ENCODE measurements at places on chromosomes 1 and 21.

GRCh38 chr1:46519209-46519608 is 29.6 kb downstream of the DMBX1 start:
- DNase-seq, result no peak

DNA sequence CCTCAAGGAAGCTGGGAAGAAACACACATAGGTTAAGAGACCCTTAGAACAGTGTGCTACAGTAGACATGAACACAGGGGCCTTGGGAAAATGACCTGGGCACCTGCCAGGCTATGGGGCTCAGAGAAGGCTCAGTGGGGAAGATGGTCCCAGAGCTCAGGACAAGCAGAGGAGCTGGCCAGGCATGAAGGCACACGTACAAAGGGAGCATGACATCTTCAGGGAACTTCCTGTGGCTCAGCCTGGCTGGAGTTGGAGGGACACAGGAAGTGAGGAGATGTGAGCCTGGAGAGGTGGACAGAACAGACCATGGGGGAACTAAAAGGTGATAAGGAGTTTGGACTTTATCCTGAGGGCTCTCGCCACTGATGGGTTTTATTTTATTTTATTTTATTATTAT is 3.8 kb upstream of the SLC50A1 start:
- no peak for DNase-seq

- DNase-seq, result no peak
Observed at GRCh38 chr1:218466341-218467010, 121.3 kb downstream of the TGFB2 start.

- DNase-seq, result no peak
Observed at GRCh38 chr1:212007886-212008285, 27.5 kb downstream of the INTS7 start.

DNA sequence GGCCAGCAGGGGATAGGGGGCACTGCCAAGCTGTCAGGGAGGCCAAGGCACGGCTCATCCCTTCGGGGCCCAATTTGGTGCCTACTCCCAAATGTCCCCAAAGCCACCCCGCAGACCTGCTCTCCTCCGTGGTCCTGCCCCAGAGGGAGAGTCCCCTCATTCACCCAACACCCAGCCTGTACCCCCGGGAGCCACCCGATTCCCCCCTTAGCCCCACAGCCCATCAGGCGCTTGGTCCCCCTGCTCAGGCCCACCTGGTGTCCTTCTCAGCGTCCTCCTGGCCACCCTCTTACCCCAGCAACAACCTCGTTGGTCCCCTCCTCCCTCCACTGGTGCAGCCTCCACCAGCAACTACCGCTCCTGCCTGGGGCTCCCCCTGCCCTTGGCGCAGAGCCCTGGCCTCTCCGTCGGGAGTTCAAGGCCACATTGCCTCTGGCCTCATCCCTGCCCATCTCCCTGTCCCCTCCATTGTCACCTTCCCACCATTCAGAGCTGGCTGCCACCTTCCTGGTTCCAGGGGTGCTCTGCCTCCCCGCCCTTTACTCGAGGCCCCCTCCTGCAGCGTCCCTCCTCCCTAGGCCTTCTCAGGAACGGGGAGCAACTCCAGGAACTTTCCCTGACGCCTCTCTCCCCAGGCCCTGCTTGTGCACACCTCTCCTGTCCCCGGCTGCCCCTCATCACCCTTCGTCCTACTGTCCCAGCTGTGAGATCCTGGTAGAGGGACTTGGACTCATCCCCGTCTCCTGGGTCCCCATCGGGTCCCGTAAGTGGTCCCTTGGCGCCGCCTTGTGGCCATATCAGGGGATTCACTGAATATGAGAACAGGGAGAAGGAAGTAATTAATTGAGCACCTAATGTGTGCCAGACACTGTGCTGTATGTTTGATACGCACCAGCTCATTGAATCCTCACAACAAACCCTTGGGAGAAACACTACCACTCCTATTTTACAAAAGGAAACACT is 73.9 kb downstream of the RAP1GAP start:
- no peak for DNase-seq

DNA sequence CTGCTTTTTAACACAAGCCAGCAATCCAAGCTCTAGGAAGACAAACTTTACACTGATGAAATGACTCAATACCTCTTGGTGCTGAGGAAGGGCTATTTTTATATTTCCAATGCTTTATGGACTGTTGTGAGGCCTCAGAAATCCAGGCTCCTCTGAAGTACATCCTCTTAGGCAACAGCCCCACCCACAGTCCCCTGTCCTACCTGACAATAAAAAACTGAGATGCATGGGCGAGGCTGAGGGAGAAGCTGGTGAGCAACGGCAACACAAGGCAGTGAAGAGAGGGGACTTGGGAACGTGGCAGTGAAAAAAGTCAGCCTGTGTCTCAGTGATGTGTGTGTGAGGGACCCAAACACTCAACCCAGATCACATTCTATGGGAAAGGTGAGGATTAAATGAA is 10.1 kb upstream of the CPT2 start:
- DNase-seq, result no peak

DNA sequence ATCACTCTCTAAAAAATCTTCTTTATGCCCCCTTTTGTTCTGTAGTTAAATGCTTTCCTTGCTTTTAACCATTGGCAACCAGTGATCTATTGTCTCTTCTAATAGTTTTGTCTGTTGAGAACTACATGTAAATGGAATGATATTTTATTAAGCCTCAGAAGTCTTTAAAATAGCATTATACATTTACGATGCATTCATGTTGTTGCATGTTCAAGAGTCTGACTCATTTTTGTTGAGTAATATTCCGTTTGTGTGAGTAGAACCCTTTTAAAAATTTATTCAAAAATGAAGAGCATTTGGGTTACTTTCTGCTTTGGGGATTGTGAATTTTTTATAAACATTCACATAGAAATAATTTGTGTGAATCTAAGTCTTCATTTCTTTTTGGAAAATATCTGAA is 1352.9 kb downstream of the NCAM2 start:
- no peak for DNase-seq

DNA sequence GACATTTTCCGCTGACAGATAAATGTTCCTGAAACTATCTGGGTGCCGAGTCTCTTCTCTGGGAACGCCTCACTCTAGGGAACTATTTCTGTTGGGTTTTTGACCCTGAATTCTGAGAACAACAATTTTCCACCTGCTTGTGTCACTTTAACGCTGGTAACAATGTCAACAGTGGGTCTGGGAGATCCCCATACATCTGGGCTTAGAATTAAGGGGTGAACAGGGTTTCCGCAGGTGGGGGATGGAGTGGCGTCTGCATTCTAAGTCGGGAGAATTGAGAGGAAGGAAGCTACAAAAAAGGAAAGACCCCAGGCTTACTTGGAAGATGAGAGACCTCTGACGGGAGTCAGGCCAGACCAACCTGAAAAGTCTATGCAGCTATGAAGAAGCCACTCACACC is 8.7 kb downstream of the CD247 start:
- DNase-seq, result no peak

GRCh38 chr1:224696891-224697765 is 81.0 kb downstream of the CNIH3 start:
- no peak for DNase-seq

DNA sequence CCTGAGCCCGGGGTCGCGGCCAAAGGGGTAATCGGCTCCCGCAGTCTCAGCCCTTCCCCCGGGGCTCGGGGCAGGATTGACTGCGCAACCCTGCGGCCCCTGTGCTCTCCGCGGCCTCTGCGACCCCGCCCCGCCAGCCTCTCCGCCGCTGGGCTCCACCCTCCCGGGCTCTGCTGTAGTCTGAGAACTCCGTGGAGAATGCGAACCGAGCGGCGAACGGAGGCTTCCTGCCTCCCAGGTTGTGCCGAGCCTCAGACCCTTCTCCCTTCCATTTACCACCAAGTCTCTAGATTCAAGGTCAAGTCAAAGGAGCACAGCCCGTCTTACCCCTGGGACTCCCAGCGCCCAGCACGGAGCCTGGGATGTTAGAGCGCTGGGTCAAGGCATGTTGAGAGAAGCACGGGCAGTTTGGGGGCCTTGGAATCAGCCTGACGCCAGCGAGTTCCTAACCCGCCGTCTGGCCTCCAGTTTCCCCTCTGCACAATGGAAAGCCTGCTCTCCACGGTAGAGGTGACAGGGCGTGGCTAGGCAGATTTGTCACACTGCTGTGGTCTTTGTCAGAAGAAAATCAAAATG is 3.0 kb downstream of the ATP2B4 start:
- no peak for DNase-seq

DNA sequence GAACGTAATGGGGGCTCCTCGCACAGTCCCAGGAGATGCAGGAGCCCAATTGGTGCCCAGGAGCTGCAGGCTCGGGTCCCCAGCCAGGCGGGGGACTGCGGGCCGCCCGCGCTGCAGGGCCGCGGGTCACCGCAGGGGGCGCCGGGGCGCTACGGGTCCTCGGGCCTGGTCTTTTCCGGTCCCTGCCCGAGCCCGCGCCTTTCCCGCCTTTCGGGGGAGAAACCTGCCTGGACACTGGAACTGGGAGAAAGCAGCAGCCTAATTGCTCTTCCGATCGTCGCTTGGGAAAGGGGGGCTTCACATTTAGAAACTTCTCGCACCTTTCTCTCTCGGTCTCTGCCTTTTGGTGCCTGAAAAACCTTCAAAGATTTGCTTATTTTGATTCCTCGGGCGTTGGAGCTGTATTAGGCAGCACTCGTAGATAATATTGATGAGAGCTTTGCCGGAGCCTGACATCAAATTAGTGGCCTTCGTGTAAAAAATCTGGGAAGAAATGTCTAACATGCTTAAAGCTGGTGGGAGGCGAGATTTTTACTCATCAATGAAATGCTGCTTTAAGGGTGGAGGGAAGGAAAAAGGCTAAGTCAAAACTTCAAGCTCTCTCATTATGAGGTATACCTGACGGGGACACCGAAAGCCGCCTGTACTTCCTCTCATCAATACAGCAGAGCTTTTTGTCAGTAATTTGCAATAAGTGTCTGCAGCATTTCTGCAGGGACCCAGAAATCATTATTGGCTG is 12.6 kb upstream of the BARHL2 start:
- DNase-seq, result no peak

DNA sequence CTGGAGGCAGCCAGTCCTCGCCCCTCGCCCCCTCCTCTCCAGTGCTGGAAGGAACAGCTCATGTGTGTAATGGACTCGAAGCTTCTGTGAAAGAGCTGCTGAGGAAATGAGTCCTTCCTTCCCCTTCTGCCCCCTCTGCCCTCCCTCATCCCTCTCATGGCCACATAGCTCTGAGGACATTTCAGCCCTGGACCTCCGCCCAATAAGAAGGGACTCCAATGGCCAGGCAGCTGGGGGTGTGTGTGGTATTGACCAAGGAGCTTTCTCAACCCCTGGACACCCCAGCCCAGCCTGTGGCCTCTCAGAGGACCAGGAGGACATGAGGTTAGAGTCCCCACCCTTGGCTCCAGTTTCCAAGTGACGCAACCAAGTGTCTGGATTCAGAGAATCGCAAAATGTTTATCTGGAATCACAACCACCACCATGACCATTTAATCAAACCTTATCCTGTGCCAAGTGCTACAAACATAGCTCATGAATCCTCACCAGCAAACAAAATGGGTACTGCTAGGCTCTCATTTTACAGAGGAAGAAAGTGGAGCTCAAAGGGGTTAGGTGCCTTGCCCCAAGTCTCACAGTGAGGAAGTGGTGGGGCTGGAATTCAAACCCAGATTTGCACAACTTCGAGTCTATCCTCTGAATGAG is 47.8 kb upstream of the ECE1 start:
- no peak for DNase-seq

DNA sequence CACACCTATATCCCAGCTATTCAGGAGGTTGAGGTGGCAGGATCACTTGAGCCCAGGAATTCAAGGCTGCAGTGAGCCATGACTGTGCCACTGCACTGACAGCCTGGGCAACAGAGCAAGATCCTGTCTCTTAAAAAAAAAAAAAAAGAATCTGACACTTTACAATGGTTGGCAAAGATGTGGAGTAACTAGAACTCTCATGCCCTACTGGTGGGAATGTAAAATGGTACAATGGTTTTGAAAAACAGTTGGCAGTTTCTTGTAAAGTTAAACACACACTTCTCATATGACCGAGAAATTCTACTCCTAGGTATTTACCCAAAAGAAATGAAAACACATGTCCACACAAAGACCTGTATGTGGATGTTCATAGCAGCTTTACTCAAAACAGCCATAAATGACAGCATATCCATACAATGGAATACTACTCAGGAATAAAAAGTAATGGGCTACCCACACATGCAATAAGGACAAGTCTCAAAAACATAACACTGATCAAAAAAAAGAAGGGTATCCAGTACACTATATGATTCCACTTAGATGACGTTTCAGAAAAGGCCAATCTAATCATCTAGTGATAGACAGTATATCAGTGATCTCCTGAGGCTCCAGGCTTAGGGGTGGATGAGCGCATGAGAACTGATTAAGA is 58.1 kb downstream of the HLCS start:
- DNase-seq, result no peak

- DNase-seq, result no peak
Observed at GRCh38 chr1:236165238-236165981, 23.1 kb downstream of the GPR137B start.

- no peak for DNase-seq
Observed at GRCh38 chr1:116357487-116357886, 15.6 kb upstream of the ATP1A1 start.

Data from cortex of kidney (tissue), 1 donor.